Vagina (tissue), 2 donors: ENCODE measurements at places on chromosomes 16 and 17.

DNA sequence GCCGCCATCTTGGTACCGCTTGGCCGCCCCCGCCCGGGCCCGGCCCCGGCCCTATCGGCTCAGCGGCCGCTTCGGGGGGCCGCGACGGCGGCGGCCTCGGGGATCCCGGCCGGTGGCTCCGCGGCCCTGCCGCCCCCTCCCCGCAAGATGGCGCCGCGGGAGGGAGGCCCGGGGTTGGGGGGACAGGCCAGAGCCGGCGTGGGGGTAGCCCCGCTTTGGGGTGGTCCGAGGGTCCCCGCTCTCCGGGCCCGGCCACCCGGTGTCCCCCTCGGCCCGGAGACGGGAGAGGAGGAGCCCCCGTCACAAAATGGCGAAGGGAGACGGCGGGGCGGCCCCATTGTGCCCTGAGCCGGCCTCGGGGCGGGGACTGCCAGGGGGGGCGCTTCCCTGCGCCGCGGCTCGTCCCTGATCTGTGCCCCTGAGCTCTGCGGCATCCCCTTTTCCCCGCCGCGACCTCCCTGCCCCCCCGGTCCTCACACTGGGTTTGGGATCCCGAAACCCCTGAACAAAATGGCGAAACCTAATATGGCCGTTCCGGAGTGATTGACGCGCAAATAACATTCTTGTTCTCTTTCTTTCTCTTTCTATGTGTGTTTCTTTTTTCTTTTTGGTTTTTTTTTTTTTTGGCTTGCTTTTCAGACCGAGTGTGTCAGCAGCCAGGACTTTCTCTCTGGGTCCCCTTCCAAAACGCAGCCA is 986 bp downstream of the HAPSTR1 start:
- no peak for DNase-seq

DNA sequence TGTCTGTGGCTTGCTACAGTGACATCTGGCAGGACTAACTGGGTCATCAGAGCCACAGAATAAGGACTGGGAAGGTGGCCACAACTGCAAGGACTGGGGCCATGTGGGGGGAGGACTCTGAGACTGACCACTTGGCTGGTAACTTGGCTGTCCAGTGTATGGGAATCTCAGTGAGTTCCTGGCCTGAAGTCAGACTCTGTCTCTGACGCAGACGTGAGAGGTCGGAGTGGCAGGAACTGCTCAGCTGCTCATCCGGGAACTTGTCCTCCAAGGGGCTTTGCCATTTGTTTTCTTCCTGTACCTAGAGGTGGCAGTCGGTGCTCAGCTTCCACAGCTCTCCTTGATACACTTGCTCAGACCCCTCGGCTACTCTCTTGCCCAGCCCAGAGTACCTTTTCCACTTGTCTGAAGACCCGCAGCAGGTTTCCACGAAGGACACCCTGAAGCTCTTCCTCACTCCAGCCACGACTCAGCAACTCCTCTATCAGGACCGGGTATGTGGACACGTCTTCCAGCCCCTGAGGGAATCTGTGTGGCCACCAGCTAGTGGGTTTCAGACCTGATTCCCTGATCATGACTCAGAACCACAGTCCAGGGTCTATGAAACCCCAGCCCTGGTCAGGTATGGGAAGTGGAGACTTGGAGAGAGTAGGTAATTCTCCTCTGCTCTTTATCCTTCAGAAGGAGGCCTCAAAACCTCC is 7.3 kb upstream of the DPEP3 start:
- no peak for DNase-seq

GRCh38 chr16:88815901-88816589 is 4.3 kb upstream of the APRT start:
- no peak for DNase-seq

GRCh38 chr17:82957961-82958561 is 118.2 kb upstream of the ZNF750 start:
- DNase-seq = no peak
